ENCODE measurements at places on chromosomes 11 and 22.

GRCh38 chr11:112520354-112520753 is 259.7 kb upstream of the PLET1 start:
- no peak for DNase-seq

DNA sequence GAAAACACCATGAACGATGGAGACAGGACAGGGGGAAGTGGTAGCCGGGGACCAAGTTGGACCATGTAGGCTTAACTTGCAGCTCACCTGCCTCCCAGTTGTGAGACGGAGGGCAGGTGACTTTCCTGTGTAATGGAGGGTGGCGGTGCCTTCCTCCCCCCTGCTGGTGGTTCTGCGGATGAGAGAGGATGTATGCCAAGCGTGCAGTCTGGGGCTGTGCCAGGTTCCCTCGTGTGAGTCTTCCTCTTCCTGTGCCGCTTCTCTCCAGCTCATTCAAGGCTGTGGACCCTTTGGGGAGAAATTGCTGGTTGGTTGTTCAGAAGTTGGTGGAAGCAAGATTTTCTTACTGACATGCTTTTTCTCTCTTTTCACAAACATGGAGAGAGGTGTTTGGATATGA is 35.1 kb downstream of the MPPED1 start:
- no peak for DNase-seq

- no peak for DNase-seq
Observed at GRCh38 chr22:25419247-25420113, 145.0 kb upstream of the GRK3 start.

DNA sequence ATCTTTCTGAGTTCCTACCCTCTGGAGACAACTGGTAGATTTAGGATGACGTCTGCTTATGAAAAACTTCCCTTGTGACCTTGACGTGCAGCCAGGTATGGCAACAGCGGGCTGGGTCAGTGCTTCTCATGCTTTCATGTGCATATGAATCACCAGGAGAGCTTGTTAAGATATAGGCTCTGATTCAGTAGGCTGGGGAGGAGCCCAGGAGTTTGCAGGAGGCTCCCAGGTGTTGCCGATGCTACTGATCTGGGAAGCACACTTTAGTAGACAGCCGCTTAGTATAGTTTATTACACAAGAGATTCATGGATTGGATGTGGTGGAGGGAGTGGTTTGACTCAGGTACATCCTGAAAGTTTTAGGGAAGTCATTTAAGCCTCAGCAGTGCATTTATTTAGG is 23.8 kb downstream of the DIXDC1 start:
- peak; percentile 16 for DNase-seq

- peak; percentile 99 for DNase-seq
Observed at GRCh38 chr11:122186439-122187080, 70.5 kb upstream of the BLID start.

DNA sequence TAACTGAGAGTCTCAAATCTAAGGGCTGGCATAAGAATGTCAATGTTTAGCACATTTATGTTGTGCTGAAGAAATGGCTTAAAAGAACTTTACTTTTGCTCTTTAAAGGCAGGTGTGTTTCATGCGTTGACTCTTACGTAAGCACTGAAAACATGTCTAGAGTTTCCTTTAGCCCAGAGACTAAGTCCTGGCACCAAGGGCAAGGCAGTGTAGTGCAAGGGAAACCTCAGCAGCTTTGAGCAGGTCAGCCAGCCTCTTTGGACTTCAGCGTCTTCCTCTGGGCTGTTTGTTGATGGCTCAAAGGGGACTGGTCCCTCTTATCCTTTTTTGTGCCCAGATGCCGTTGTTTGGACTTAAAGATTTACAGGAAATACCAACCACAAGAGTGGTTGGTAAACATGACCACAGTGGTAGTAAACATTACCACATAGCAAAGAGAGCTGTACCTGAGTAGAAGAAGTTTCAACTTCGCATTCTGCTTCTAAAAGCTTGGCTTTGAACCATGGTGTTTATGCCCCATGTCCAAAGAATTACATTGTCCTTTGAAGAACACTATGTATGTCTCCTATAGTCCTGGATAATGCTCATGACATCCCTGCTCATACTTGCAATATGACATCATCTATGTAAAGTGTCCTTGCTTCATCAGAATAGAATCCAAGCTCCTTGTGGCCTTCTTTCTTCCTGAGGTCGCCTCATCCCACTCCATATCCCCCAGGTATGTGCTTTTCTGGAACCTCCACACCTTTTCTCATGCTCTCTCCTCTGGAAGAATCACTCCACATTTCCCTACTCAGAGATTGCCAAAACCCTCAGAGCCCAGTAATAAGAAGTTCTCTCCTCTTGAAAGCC is 23.5 kb downstream of the TENM4 start:
- DNase-seq = peak; percentile 41

DNA sequence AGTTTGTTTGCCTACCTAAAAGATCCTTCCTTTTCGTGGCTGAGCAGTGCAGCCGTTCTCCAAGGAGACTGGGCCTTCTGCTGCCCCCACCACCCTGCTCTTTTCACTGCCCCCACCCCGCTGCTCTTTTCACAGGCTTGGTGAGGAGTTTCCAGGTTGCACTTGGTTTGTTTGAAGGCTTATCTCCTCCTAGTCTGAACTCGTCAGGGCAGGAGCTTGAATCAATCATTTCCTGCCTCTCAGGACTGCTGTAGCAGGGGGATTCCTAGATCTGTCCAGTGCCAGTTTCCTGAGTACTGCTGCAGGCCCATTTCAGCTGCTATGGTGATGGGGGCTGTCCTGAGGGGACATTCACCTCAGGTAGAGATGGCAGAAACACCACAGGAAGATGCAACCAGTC is 10.0 kb downstream of the MED15 start:
- no peak for DNase-seq

Data from fibroblast of upper back skin (primary cell).